COR-L47 (cell line): ENCODE measurements at places on chromosomes 1 and 21.

DNA sequence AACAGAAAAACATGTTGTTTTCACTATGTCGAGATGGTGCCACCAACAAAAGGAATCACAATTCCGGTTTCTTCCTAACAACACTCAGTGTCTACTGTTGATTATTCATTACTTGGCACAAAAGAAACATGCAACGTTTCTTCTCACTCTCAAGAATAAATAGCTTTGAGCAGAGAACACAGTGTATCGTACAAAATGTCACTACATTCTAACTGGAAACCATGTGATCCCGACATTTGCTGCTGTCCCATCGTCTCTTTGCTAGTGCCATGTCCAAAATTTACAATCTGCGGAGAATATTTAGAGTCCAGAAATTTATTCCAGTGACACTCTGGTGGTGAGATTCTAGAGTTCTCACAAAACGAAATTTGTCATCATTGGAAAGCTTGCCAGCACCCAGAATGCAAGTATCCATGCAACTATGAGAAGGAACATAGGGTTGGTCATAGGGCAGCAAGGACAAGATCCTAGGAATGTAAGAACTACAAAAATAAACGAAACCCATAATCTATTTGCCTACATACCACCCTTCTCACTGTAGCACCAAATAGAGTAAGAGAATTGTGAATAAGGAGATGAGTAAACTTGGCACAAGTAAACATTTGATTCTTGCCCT, 505.1 kb downstream of the LTN1 start:
- DNase-seq = no peak

DNA sequence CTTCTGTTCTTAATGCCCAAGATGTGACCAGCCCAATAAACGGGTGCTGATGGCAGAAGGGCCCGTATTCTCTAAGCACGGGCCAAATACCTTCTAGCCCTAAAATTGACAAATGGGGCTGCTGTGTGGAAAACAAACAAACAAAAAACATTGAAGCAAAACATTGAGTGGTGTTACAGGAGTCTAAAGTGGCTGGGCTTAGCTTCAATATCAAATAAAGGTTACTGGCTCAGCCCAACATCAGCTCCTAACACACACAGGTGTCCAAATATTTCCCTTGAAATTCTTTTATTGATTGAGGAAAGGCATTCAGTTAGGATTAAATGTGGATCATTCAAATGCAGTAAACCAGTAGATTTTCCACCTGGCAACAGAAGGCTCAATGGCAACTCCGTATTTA, 13.3 kb upstream of the TTF2 start:
- no peak for DNase-seq

DNA sequence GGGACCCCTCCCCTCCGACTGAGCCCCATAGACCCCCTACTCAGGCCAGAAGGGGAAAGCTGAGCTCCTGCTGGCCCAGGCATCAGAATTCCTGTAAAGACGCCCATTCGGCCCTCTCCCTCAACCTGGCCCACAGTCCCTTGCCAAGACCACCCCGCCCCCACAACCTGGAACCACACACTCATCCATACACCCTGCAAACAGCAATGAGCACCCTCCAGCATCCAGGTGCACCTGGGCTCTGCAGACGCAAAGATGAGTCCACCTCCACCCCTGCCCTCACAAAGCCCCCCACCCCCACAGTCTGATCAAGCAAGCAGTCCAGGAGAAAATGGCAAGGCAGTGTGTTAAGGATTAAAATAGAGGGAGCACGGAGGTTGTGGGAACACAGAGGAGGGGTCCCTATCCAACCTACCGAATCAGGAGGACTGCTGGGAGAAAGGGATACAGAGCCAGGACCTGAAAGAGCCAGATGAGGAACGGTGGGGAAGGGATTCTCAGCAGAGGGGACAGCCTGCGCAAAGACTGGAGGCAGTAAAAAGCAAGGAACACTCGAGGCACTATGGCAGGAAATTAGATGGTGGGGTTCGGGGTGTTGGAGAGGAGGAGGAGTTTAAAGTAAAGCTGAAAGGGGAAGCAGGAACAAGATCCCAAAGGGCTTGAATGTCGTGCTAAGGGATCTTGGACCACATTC, 67.3 kb upstream of the LAPTM5 start:
- no peak for DNase-seq

DNA sequence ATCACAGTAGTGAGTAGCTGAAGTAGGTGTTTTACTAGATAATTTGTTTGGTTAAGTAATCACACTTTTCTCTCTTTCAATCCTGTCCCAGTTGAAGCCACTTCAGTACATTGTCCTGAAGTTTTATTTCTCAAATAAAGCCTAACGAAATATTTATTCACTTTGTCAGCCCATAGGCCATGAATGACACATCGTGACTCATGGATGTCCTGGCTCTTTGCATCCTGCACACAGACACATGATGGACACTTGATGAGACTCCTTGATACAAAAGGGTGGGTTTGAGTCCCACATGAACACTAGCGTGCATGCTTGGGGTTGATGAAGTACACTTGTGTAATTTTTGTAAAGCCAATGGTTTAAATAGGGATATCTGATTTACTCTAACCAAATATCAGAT, 22.7 kb upstream of the LAMC2 start:
- DNase-seq = no peak

DNA sequence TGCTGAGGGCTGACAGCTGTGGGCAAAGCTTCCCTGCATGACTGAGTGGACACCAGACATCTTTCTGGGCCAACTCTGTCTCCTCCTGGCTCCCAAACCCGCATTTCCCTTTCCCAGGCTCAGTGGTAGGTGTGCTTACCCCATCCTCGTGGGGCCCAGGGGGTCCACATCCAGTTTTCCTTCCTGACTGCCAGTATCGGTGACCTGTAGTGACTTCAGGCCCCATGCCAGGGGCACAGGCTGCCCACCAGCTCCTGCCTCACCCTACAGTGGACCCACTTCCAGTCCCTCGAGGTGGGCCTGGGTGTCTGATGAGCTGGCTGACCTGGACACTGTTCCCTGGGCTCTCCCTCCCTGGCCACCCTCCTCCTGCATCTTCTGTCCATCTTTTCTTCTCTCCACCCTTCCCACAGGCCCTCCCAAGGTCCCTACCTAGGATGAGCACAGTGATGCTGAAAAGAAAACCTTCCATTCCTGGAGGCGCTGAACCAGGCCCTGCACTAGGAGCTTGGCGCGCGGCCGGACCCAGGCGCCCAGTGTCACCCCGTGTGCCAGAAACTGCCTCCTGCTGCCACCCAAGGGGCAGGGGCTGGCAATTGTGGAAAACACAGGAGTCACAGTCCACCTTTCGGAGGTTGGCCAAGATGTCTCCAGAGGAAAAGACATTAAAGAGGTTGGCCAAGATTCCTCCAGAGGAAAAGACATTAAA, 67.1 kb downstream of the RUNX3 start:
- DNase-seq = no peak

GRCh38 chr1:177106614-177107365, 57.7 kb downstream of the ASTN1 start:
- DNase-seq = no peak

DNA sequence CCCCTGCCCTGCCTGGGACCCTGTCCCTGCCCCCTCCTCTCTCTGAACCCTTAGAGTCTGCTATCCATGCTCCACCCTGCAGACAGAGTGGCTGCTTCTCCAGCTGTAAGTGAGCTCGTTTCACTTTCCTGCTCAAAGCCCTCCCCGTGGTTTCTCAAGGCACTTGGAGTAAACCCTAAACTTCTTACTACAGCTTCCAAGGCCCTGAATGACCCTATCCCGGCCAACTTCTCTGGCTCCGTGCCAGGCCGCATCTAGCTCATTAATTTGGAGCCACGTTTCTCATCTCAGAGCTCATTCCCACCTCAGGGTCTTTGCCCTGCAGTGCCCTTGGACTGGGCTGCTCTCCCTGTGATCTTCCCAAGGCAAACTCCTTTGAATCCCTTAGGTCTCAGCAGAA, 235.1 kb upstream of the RUNX1 start:
- no peak for DNase-seq

DNA sequence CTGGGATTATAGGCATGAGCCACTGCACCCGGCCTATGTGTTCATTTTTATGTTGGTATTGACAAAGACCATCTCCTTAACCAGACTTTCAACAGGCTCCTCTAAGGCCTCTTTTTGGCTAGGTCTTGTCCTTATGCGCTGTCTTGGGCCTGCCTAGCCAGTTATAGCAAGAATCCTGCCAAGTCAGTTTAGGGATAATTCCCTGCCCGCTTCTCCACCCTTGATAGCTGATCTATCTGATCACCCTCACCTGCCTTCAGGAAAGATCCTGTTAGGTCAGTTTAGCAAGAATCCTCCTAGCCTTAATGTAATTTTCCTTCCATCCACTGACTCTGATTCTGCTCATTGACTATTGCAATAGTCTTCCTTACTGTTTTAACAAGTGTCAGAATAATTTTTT, 2.4 kb upstream of the B4GALT3 start:
- DNase-seq = no peak

GRCh38 chr1:235642011-235642942, 7.3 kb downstream of the GNG4 start:
- peak; percentile 61 for DNase-seq

DNA sequence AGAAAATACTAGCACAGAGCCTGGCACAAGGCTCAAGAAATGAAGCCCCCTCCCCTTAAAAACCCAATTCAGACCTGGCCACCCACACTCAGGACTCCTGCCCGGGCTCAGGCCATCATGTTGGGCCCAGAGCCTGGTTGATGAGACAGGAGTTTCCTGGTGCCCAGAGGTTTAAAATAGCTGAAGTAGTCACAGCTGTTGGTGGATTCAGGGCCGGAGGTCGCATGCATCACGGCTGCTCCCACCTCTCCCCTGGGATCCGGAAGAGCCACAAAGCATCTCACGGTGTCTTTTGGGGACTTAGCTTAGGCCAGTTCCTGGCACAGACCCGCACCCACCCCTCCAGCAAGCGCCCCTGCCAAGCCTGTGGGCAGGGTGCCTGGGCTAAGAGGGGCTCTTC, 2.6 kb upstream of the PADI2 start:
- DNase-seq = no peak

DNA sequence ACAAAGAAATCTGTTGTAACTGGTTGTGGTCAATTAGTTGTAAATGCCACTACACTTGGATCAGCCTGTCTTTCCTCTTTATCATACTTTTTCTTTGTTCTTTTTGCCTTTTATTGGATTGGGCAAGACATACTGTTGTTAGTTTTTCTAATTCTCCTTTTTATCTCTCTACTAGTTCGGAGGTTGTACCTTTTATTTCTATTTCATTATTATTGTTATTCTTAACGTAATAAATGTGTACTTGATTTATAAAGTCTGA, 59.2 kb downstream of the IVNS1ABP start:
- DNase-seq = no peak

DNA sequence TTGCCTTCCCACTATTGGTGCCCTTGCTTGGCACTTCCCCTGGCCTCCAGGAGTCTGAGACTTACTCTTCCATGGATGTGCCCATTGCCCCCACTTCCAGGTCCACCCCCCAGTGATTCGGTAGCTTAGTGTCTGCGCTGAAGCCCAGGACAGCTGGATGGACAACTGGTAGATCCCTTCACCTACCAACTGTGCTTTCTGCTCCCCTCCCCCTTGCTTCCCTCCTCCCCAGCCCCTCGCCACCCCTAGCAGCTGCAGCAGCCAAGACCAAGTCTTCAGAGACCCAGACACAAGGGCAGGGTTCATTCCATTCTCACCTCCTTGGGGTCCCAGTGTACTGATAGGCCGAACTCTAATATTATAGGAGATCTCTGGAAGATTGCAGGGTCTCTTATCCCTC, 6.9 kb downstream of the LMNA start:
- no peak for DNase-seq

- no peak for DNase-seq
Measured at GRCh38 chr1:10502206-10502605, 27.5 kb downstream of the PEX14 start.

GRCh38 chr21:39885119-39885848, 18.0 kb downstream of the PCP4 start:
- peak; percentile 87 for DNase-seq

DNA sequence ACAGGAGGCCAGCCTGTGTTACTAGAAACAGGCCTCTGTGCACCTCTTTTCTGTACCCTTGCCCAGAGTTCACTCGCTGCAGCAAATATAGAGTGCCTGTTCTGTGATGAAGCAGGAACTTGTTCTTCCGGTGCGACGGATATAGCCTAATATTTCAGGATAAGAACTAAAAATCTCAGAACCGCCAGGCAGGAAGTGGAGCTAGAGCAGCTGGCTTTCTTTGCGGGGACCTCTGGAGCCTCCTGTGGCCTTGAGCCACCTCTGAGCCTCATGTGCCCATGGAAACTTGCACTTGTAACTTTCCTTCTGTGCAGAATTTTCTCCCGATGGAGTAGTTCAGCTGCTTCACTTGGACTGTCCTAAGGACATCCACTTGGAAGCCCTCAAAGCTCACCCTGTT, 44.5 kb upstream of the VAMP3 start:
- no peak for DNase-seq

GRCh38 chr1:198846556-198846955, 207.7 kb downstream of the PTPRC start:
- no peak for DNase-seq

DNA sequence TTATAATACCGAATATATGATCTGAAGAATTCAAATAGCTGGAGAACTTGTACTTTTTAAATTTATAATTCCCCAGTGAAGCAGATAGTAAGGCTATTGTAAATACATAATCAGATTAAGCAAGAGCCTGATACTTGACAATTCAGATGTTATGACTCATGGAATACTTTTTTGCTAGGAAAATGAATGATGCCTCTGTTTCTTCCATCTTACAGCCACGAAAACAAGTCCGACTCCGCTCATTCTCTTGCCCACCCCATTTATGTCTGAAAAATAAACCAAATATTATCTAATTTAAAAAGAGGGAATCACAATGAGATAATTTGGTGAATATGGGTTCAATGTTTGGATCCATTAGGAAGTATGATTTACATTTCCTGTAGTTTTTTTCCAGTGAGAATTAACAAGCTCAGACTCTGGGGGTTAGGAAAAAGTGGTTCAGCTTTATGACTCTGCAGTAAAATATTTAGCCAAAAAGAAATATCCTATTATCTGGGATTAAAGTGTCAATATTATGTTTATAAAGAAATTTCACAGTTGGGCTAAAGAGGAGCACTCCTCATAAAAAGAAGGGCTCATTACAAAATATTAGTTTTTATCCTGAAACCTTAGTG, 50.4 kb upstream of the DAB1 start:
- DNase-seq = no peak

- DNase-seq = no peak
Measured at GRCh38 chr1:228282329-228283042, 74.6 kb downstream of the OBSCN start.
